CD4-positive, alpha-beta T cell treated with Interleukin-6 at 100 ng/mL for 8 hours (primary cell): ENCODE measurements at places on chromosomes 11 and 22.
A peak's percentile ranks its signal among the peaks of the same experiment; 100 is the strongest.

DNA sequence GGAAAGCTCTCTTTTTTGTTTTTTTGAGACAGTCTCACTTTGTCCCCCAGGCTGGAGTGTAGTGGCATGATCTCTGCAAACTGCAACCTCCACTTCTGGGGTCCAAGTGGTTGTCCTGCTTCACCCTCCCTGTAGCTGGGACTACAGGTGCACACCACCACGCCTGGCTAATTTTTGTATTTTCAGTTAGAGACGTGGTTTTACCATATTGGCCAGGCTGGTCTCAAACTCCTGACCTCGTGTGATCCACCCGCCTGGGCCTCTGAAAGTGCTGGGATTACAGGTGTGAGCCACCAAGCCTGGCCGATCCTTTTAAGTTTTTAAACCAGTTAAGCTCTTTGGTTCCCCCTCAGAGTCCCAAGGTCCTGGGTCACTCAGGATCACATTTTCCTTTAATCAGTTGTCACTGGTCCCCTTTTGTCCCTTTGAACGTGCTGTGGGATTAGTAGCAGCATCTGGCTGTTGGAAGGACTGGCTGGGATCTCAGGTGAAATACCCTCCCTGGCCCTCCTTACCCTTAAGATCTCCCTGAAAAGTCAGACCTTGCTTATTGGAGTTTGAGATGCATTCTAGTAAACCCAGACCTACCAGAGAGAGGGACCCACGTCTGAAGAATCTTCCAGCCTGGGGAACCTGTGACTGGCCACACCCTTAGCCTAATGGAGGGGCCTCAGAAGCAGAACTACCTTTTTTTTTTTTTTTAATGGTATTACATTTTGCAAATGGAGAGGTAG, 8.1 kb downstream of the MALAT1 start:
- peak; percentile 30 for DNase-seq

DNA sequence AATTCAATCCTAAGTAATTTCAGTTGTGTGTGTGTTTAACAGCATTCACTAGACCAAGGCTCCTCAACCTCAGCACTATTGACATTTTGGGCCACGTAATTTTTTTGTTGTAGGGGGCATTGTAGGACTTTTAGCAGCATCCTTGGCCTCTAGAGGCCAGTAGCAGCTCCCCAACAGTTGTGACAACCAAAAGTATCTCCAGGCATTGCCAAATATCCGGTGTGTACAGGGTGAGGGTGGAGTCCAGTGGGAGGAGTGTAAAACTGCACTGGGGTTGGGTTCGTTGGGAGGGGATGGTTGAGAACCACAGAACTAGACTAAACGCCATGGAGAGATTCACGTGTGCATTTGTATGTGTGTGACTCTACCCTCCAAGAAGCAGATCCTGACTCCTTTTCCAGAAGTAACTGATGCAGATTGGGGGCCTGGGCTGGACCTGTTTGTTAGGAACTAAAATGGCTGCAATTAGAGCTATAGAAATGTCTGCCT, 5.9 kb upstream of the PHF21A start:
- DNase-seq = peak; percentile 68

DNA sequence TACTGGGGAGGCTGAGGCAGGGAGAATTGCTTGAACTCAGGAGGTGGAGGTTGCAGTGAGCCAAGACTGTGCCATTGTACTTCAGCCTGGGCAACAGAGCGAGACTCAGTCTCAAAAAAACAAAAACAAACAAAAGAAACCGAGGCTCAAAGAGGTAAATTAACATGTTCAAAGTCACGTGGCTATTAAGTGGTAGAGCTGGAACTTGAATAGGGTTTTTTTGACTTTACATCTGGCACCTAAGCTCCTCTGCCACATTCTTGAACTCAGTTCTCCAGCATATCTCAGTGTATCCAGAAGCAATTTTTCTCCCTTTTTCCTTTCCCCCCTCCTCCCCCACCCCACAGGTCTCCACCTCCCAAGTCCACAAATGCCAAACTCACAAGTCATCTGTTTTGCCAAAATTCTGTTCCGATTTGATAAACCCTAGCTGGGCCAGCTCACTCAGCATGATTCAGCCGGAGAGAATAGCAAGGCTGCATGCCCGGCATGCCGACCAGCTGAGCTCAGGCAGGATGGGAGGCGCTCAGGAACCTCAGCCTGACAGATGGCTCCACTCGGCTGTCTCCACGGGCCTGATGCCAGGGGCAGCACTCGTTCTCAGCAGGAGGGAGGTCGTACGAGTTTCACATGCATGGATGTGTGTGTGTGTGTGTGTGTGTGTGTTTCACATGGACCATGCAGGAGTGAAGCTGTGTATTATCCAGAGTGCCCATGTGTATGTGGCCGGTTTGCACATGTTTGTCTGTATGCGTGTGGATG, 63.2 kb upstream of the RRAS2 start:
- DNase-seq = no peak

GRCh38 chr22:35446365-35446764, 46.4 kb downstream of the MCM5 start:
- no peak for DNase-seq

DNA sequence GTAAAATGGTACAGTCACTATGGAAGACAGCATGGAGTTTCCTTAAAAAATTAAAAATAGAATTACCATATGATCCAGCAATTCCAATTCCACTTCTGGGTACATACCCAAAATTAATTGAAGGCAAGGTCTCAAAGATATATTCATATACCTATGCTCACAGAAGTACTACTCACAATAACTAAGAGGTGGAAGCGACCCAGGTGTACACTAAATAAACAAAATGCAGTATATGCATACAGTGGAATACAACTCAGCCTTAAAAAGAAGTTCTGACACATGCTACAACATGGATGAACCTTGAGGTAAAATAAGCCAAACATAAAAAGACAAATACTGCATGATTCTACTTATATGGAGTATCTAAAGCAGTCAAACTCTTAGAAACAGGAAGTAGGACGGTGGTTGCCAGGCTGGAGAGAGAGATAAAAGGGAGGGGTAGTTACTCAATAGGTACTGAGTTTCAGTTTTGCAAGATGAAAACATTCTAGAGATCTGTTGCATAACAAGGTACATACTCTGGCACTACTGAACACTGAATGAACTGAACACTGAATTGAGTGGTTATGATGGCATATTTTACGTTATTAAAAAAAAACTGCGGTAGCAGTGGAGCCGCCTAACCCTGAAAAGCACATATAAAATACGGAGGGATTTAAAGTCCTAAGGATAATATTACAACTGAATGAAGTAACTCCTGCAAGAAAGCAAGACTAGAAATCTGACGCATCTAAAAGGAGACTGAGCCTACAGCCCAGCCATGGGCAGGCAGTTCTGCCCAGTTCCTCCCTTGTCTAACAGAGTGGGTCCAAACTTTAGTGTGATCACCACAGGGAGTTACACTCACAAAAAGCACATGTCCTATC, 12.8 kb downstream of the DGCR2 start:
- DNase-seq = peak; percentile 77

GRCh38 chr11:27904358-27905055, 203.4 kb downstream of the KIF18A start:
- no peak for DNase-seq

DNA sequence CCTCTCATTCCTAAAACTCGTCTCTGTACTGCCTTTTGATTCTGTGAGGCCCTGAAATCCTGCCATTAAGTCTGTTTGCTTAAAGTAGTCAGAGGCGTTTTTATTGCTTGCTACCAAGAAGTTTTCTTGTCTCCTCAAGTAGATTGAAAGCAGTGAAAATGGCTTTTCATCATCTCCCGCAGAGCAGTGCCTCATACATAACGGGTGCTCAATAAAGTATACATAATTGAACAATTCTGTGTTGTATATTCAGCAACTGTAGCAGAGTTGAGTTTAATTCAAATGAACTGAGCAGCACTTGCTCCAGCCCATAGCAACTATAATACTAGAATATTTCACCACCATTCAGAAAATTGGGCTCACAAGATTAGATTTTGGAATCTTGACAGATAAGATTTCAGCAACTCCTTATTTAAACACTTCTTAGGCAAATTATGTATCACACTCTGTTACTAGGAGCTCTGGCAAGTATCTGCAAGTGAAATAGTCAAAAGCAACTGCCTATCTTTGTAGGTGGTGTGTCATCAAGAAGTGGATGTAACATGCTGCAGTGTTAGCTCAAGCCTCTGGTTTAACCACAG, 20.0 kb downstream of the FIBIN start:
- no peak for DNase-seq

- no peak for DNase-seq
Measured at GRCh38 chr22:28728621-28729313, 12.9 kb downstream of the CHEK2 start.

- peak; percentile 24 for DNase-seq
Measured at GRCh38 chr22:22855617-22856308, 31.9 kb upstream of the IGLL5 start.

- DNase-seq = no peak
Measured at GRCh38 chr11:86800076-86800959, at the start of gene PRSS23. TSS of gene PRSS23 (plus strand) at chr11:86800542. CDS start at chr11:86807644, 7,102 bp downstream.

DNA sequence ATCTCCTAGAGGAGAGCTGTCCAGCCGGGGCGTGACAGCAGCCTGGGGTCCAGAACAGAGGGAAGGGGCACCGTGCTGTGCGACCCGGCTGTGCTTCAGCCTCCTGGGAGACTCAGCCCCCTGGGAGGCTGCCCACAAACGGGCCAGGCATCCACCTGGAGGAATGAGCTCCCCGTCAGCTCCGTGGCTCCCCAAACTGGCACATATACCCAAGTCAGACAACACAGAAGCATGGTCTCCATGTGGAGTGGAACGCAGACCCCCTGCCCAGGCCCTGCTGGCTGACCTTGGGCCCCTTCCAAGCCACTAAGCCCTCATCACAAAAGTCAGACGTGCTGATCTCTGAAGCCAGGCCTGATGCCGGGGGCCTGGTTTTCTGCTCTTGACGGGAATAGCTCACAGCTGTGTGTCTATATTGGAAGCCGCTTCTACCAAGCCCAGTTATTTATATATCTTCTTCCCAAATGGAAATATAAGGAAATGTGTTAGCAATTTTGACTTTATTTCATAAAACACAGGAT, 91.7 kb downstream of the BRD1 start:
- DNase-seq = no peak

DNA sequence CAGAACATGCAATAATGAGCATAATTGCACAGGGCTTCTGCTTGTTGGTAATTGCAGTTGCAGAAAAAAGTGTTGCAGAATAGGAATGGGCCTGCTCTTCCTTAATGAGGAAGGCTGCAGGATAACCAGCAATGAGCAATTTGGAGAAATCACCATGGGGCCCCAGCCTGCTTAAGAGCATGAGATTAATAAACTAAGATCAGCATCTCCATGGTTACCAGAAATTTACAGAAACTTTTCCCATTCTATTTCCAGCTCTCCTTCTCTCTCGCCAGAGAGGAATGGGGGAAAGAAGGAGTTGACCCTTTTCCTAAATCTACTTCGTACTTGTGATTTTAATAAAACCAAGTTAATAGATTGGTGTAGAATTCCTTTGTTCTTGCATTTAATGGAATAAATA, 80.9 kb upstream of the CSNK2A3 start:
- no peak for DNase-seq

DNA sequence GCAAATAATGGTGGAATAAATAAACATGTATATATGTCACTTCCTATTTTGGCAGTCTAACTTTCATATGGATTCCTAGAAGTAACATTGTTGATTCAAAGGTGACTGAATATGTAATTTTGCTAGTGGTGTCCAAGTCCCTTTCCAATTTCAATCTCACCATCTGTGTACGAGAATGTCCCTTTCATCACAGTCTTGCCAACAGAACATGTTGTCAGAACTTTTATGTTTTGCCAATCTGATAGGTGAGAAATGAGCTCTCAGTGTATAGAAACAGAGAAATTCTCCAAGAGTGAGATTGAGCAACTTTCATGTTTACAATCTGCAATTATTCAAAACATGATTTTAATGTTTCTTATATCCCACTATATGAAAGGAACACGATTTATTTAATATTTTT, 167.5 kb downstream of the CNTN5 start:
- no peak for DNase-seq

- no peak for DNase-seq
Measured at GRCh38 chr11:80103142-80103859, 662.5 kb upstream of the TENM4 start.

DNA sequence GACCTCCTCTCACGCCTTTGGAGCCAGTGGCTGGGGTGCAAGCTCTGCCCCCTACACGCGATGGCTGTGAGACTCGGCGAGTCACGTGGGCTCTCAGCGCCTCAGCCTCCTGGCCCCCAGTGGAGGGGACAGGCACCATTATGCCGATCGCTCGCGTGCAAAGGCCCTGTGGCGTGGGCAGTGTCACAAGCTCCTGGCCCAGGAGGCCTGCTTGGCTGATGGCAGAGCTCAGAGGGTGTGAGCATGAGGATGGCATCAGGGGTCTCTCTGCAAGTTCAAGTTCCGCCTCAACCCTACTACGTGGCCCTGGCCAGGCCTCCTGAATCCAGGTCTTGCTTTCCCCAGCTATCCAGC, 90.8 kb upstream of the KCNQ1OT1 start:
- no peak for DNase-seq
